Stomach (tissue), 19 donors: ENCODE measurements at places on chromosomes 13 and 19. TPM values are rescaled to one million over a fixed set of nuclear protein-coding genes. Genes with fewer than 3 reads are reported as not detected.
A peak's percentile ranks its signal among the peaks of the same experiment; 100 is the strongest.

DNA sequence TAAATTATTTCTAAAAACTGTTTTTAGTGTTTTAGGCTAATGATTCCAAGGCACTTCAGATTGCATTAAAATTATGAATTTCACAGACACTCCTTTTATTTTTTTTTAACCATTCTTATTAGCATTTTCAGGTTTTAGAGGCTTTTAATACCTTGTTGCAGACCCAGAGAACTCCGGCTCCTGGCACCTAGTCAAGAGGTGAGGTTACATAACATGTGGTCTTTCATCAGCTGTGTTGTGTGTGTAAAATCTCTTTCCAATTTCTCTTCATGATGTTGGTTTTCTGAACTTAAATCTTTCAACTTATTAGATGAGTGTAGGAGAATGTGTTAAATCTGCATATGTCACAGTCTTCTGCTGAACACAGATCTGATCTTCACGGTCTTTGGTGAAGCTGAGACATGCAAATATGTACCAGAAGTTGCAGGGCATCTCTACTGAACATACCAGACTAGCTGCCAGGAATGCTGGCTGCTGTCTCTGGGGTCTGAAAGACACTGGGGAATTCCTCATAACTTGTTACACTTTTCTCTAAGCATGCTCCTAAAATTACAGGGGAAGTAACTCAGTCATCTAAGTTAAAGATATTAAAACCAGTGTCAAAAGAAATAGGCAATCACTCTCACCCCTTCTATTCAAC lies 1165.3 kb downstream of the EFNB2 start:
- no peak for DNase-seq

GRCh38 chr13:73245246-73245645 lies 186.4 kb downstream of the KLF5 start:
- DNase-seq: no peak

Gene PLK5
- not detected for total RNA-seq

DNA sequence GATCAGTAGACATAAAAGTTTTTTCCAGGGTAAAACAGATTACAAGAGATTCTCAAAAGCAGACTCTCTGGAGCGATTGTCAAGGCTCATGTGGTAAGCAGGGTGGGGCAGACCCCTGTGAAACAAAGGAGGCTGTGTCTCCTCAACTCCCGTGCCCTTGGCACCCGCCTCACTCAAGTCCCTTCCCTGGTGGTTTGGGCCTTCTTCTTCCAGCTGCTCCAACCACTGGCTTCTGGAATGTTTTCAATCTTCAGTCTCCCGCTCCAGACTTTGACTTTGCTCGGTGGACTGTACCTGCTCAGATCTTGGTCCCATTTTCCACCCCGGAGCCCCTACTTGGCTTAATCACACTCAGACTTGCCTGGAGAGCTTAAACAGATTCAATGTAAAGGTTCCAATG lies 74.8 kb upstream of the STK24 start:
- no peak for DNase-seq

Gene ZNF235
- 0.89 TPM for total RNA-seq

DNA sequence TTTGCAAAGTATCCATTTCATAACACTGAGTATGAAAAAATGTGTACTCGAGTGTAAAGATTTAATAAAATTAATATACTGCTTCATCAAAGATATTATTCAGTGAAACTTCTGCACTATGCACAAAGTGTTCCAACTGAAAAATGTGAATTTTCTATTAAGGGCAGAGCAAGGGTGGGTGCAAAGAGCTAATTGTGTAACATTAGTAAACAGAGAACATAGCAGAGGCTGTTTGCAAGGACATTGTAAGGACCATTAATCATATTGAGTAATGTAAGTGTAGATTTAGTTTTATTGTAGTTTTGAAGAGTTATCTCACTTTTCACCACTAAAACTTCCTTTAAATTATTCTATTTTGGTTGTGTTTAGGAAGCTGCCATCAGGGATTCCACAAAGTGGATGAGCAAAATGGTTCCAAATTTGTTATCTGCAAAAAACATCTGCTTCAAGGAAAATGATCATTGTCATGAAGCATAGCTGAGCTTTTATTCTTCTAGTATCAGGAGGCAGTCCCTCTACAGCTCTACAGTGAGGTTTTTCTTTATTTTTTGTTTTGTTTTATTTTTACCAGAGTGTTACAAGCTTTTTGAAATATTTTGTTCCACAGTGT lies 1375.4 kb downstream of the SLITRK1 start:
- peak; percentile 2 for DNase-seq

Gene ZNF418
- 12.5 TPM for total RNA-seq

DNA sequence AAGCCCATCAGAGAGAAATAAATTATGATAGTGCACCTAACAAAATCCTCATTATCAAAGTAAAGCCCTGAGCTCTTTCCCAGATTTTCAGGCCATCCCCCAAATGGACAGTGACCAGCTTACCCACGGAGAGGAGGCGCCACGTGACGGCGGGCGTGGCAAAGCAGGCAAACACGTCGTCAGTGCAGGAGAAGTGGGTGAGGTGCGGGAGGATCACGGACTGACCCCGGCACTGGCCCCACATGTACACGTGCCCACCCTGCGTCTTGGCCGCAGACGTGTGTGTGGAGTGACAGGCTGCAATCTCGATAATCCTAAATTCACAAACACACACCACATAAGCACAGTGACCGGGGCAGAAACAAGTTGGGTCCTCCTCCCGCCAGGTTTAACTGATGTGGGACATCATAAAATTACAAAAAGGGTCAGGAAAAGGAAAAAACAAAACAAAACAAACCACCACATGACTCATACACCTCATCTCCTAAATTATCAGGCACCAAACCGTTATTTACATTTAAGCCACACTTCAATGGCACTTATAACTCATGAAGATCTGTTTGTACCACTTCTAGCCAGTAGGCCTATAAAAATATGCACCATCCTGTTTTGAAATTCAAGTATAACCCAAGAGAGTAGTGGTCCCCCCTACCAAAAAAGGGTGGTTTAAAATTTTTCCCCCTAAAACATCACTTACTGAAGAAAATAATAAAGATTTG lies 30.1 kb downstream of the RCBTB2 start:
- no peak for DNase-seq

DNA sequence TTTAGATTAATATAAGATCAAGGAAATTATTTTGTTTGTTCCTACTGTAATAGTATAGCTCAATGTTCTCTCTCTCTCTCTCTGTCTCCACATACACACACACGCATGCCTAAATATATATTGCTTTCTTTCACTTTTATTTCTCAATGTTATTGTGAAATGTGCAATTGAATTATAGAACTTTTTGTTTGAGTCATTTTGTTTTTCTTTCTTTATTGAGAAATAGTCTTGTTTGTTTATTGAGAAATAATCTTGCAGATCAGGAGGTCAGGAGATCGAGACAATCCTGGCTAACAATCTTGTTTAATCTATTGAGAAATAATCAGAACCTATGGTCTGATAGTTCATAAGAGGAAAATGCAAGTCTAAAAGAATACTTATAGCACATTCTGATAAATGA lies 1581.3 kb downstream of the EFNB2 start:
- DNase-seq: no peak

- DNase-seq: peak; percentile 86
Measured at GRCh38 chr19:51887522-51888498, at the start of gene ZNF577. Gene ZNF577 (minus strand): TSS chr19:51887951. CDS start chr19:51880382, 7,569 bp downstream.

DNA sequence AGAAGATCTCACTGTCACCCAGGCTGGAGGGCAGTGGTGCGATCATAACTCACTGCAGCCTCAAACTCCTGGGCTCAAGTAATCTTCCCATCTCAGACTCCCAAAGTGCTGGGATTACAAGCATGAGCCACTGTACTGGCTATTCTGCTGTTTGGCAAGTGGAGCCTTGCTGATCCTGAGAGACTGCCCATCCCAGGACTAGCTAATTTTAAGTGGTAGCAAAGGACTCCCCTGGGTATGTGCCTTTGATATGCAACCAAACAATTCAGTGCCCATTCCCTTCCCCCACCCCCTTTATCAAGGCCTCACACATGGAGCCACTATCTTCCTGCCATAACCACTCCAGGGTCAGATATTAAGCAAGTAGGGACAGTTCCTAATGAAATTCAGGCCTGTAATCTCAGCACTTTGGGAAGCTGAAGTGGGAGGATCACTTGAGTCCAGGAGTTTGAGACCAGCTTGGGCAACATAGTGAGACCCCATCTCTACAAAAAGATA lies 17.0 kb upstream of the ZNF460 start:
- DNase-seq: no peak

GRCh38 chr13:31468114-31468902 lies 268.5 kb downstream of the B3GLCT start:
- no peak for DNase-seq

Gene PINLYP
- 4.5 TPM for total RNA-seq

Gene UQCRFS1
- 47.3 TPM for total RNA-seq

DNA sequence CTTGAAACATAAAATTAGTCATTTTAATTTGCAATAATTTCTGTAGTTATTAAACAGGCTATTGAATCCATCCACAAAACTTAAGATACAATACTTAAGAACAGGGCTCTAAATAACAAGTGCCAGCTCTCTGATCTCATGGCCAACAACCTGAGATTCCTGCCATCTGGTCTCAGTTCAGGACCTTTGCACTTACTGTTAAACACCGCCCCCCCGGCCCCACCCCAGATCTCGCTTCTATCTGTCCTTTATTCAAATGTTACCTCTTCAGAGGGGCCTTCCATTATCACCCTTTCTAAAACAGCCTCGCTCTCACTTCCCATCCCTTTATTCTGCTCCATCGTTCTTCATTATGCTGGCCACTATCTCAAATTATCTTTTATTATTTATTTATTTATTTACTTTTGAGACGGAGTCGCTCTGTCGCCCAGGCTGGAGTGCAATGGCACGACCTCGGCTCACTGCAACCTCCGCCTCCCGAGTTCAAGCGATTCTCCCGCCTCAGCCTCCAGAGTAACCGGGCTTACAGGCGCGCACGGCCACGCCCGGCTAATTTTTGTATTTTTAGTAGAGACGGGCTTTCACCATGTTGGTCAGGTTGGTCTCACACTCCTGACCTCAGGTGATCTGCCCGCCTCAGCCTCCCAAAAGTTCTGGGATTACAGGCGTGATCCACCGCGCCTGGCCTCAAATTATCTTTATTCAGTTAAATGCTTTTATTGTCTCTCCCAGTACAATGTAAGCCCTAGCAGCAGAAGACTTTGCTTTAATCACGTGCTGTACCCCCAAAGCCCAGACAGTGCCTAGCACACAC lies 838 bp upstream of the SNRNP70 start:
- DNase-seq: no peak

- no peak for DNase-seq
Measured at GRCh38 chr13:106527445-106527801, 8.0 kb downstream of the EFNB2 start.

DNA sequence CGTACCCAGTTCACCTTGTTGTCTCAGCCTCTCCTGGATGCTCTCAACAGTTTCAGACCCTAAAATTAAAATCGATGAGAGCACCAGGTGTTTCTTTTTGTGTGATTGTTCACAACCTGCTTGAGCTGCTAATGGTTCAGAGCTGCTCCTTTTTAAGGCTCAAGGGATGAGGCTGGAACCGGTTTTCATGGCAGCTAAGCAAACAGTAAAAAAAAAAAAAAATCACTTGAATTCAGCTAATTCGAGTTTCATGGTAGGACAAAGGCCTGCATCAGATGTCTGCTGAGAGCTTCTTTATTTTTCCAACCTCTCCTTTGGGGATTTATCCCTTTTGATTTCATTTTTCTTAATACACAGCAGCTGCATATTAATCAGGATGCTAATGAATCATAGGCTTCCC lies 6.5 kb downstream of the SYCE2 start:
- peak; percentile 66 for DNase-seq

DNA sequence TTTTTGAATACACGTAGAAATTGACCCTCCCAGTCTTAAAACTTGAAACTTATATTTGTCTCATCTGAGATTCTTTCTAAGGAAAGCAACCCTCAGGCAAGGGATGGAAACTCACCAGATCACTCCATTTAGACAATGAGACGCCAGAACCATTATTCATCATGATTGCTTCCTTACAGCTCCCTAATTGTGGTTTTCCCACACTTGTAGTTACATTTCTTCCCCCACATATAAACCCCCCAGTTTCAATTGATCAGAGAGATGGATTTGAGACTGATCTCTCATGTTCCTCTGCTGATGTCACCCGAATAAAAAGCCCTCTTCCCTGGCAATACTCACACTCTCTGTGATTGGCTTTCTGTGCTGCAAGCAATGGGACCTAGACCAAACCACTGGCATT lies 197.9 kb upstream of the STARD13 start:
- DNase-seq: no peak

- DNase-seq: no peak
Measured at GRCh38 chr13:23254506-23254905, 73.7 kb downstream of the SGCG start.

Gene CAPN12
- total RNA-seq: 1.3 TPM

DNA sequence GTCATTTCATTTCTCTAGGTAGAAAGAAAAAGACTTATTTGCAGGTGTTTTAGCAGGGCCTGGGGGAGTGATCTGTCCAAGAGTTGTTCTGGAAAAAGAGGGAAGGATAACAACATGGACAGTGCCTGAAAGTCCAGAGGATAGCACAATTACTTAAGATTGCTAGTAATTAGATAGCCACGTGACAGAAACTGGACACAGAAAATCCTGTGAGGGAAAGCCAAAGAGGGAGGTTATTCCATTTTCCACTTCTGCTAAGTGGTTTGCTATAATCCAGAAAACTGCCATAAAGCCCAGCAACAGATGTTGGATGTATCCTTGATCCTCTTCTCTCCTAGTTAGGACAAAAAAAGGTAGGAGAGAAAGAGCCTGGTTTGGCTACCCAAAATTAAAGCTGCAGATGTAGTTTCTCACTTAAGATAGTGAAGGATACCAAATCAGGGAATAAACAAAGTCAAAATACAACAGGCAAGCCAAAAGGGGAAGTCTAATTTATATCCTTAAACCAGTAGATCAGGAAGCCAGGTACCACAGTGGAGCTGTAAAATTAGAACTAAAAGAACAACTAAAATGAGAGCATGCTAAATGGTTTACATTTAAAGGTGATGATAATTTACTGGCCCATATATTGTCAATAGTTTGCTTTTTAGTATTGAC lies 140.2 kb downstream of the VWA8 start:
- no peak for DNase-seq

DNA sequence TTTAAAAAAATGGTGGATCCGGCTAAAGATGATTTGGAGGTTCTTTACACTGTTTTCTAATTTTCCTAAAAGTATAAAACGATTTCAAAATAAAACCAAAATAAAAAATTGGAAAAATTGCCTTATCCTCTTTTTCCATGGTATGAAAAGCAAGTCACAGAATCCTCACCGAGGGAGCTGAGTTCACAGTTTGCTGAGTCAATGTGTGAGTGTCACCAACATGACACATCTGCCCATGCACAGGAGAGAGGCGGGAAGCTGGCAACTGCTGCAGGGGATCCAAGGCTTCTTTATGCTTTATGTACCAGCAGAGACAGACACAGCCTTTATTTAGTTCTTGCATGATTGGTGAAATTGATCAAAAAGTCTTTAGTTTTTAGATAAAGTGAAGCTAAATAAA lies 157.8 kb downstream of the TNFSF13B start:
- DNase-seq: no peak

- no peak for DNase-seq
Measured at GRCh38 chr19:19010551-19010950, 22.8 kb downstream of the SUGP2 start.

- DNase-seq: no peak
Measured at GRCh38 chr13:89217813-89218212, 1546.6 kb downstream of the SLITRK5 start.

GRCh38 chr19:35304036-35304435 lies 12.1 kb downstream of the MAG start:
- DNase-seq: no peak
